CD4-positive, alpha-beta T cell treated with Interleukin-1 beta for 1 hour (primary cell): ENCODE measurements at places on chromosomes 16 and 17.

DNA sequence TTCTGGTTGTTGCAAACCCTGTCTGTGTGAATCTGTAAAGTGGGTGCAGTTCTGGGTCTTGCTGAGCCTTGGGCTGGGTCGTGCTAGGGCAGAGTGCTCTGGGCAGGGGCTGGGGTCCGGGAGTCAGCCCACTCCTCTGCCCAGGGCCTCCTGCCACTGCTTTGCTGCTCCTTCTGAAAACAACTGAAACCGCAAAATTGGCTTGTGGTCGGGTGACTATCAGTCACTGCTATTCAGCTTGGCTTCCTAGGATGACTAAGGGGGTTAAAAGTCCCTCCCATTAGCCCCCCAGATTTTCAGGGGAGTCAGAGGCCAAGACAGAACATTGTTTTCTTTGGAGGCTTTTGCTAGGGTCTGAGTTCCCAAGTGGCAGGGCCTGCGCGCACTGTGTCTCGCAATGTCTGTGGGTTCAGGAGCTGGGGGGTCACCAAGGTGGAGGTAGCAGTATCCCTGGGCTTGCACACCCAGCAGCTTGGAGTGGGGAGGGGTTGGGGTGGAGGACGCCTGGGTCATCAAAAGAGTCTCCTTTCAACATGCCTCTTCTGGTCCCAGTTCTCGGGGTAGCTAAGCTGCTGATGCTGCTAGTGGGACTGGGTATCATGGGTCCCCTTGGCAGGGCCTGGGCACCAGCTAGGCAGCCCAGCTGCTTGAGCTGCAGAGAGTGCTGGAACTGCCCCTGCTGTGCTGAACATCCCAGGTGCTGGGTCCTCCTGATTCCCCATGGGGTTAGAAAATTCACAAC is 13.5 kb upstream of the TBX21 start:
- no peak for DNase-seq

DNA sequence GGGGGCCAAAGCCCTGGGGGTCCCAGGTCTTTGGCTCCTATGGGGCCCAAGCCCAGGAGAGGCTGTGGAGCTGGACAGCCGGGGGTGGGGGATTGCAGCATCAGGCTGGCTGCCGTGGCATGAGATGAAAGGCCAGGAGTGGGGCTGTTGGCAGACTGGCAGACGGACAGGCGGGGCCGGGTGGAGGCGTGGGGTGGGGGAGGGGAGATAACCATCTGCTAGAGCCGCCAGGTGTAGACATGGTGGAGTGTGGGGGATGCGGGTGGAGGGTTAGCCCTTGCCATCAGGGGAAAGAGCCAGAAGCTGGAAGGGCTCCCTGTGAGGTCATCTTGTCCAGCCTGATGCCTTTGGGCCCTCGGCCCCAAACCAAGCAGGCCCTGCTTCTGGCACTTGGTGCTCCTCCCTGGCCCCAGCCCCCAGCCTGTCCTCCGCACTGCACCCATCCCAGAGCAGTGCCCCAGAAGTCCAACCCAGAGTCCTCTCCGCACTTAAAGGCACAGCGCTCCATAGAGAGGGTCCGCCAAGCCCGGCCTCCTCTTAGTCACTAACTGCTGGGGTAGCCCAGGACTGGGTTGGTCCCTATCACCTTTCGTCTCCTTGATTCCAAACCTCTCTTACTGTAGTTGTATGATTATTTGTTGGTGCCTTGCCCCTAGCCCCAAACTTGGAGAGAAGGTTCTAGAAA is 33.3 kb upstream of the DLX4 start:
- DNase-seq, result no peak

GRCh38 chr17:82372249-82373071 is 895 bp downstream of the UTS2R start:
- no peak for DNase-seq

- no peak for DNase-seq
Measured at GRCh38 chr17:27396941-27397340, 59.3 kb upstream of the KSR1 start.

DNA sequence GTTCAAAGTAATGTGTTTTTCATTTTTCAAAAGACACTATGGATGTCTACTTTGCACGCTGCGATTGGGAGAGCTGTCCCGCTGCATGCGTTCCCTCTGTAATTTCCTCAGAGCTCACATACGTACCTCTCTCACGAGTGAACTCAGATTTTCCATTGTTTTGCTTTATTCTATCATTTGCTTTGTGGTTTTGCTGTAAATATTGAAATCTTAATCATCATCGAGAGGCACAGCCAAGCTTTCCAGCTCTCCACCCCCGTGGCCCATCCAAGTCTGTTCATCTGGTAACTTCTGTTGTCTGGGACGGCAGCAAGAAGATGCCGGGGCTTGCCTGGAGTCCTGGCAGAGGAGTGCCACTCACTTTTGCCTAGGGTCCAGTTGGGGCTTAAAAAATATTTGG is 21.1 kb downstream of the TMC6 start:
- no peak for DNase-seq

GRCh38 chr16:77335652-77336234 is 99.1 kb downstream of the ADAMTS18 start:
- no peak for DNase-seq

- no peak for DNase-seq
Measured at GRCh38 chr17:38568845-38569510, 36.8 kb downstream of the SRCIN1 start.

GRCh38 chr16:31537362-31538242 is 9.9 kb downstream of the AHSP start:
- DNase-seq, result no peak

DNA sequence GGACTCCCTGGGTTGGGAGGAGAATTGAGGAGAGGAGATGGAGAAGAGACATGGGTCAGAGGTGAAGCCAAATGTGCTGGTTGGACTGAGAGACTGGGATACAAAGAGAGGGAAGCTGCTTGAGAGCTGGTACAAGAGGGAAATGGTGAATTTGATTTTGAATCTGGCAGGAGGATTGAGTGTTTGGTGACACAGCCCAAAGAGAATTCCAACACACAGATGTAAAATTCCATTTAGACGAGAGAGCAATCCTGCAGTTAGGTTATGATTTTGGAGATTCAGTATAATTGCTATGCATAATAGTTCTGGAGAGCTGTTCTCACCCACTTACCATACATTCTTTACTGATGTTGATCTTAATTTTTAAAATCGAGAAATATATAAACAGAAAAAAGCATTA is 57.7 kb downstream of the HSD17B2 start:
- no peak for DNase-seq

DNA sequence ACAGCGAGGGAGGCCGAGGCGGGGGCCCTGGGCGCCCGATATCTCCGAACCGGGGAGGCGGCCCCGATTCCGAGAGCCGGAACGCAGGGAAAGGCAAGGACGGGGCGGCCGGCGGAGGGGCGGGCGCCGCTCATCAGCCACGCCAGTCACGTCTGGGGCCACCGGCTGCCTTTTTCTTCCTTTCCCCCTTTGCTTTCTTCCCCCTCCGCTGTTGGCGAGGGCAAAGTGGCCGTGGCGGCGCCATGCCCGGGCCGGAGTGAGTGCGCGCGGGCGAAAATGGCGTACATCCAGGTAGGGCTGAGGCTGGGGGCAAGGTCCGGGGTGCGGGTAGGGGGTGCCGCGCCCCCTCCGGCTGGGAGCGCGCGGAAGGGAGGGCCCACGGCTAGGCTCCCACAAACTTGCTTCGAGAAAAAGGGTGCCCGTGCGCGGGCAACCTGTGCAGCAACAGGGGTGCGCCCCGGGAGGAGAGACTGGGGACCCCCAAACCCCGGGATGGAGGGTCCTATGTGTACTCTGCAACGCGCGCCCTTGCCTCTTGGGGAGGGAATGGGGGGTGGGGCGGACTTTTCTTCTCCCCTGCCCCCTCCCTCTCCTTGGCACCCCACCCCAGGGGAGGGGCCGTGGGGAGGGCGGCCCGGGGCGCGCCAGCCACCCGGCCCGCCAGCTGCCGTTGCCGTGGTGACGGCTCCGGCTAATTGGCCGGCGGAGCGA is 486 bp downstream of the SYT17 start:
- no peak for DNase-seq

GRCh38 chr16:67441907-67442306 is 11.0 kb downstream of the HSD11B2 start:
- no peak for DNase-seq

- DNase-seq, result no peak
Measured at GRCh38 chr17:4490637-4491061, 8.0 kb upstream of the SPNS2 start.

GRCh38 chr17:10429421-10430045 is 7.8 kb upstream of the MYH8 start:
- DNase-seq, result no peak

- DNase-seq, result no peak
Measured at GRCh38 chr16:56289862-56290261, 98.6 kb downstream of the GNAO1 start.

GRCh38 chr16:83704656-83705055 is 103.1 kb upstream of the HSBP1 start:
- DNase-seq, result no peak

- DNase-seq, result no peak
Measured at GRCh38 chr16:23527961-23528643, 17.8 kb upstream of the GGA2 start.

DNA sequence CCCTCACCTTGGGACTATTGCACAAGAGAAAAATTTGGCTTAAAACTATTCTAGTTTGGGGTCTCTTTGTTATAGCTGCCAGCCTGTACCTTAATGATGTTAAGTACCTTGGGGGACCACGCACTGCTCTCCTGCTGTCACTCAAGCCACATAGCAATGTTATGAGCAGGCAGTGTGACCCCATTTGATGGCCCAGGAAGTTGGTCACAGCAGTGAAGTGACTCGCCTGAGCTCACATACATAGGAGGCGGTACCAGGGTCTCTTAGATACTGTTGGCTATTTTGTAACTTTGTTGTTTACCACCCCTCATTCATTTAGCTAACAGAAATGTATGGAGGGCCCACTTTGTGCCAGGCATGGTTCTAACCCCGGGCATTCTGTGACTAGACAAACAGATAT is 16.4 kb downstream of the KCNG4 start:
- DNase-seq, result no peak

- peak; percentile 83 for DNase-seq
Measured at GRCh38 chr16:66588981-66589713, 9.9 kb downstream of the CMTM2 start.
